ENCODE measurements at places on chromosomes 7 and 10. TPM values are rescaled to one million over a fixed set of nuclear protein-coding genes. Genes with fewer than 3 reads are reported as not detected.

- ATAC-seq = no peak
Observed at GRCh38 chr7:44415510-44415909, 74.9 kb downstream of the NUDCD3 start.

LRRC18 gene
- not detected for total RNA-seq

GRCh38 chr7:42014625-42015618 lies 222.1 kb downstream of the GLI3 start:
- peak; percentile 51 for ATAC-seq

- ATAC-seq = no peak
Observed at GRCh38 chr7:46131916-46132795, 211.1 kb upstream of the IGFBP3 start.

ADAMTS14 gene
- 0.27 TPM for total RNA-seq

KCND2 gene
- total RNA-seq = 0.66 TPM

GRCh38 chr7:101838837-101839483 lies 21.5 kb downstream of the CUX1 start:
- ATAC-seq = no peak
